ENCODE measurements at places on chromosomes 16 and 17.

GRCh38 chr17:39776252-39776651 lies 38.5 kb downstream of the GRB7 start:
- DNase-seq, result no peak

DNA sequence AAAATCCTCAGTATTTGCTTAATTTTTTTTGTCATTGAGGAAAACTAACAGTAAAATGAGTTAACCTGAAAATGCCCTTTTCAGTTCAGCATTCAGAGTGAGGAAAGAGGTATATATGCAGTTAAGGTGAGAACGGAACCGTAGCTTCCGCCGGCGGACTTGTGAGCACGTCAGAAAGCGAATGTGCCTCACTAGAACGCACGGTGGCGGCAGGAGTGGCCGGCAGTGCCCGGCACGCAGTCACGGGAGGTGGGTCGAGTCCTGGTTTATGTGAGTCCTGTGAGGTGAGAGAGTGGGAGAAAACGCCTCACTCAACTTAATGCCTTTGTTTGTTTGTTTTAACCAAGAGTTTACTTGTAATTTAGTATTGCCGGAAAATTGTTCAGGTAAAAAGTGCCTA lies 6.1 kb downstream of the SEC14L1 start:
- DNase-seq, result no peak

DNA sequence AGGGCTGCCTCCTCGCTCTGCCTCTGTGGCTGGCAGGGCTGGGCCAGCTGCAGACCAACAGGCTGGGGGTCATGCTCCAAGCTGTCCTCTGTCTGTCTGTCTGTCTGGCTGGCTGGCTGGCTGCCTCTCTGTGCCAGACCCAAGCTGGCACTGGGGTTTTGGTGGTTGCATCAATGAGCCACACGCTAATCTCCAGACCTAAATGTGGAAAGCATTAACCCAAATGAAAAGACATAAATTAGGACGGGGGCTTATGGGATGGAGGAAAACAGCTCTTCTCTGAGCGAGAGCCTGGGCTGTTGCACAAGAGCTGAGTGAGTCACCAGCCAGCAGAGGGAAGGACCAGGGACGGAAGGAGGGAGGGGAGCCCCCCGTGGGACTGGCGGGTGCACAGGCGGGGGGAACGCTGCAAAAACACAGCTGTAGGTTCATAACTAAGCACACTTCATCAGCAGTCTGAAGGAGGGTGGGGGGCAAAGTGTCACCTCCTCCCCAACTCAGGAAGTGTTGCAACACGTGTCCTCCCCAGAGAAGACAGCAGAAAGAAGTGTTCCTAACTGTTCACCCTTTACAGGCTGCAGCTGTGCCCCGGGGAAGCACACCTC lies 83.4 kb downstream of the GAS7 start:
- peak; percentile 84 for DNase-seq

DNA sequence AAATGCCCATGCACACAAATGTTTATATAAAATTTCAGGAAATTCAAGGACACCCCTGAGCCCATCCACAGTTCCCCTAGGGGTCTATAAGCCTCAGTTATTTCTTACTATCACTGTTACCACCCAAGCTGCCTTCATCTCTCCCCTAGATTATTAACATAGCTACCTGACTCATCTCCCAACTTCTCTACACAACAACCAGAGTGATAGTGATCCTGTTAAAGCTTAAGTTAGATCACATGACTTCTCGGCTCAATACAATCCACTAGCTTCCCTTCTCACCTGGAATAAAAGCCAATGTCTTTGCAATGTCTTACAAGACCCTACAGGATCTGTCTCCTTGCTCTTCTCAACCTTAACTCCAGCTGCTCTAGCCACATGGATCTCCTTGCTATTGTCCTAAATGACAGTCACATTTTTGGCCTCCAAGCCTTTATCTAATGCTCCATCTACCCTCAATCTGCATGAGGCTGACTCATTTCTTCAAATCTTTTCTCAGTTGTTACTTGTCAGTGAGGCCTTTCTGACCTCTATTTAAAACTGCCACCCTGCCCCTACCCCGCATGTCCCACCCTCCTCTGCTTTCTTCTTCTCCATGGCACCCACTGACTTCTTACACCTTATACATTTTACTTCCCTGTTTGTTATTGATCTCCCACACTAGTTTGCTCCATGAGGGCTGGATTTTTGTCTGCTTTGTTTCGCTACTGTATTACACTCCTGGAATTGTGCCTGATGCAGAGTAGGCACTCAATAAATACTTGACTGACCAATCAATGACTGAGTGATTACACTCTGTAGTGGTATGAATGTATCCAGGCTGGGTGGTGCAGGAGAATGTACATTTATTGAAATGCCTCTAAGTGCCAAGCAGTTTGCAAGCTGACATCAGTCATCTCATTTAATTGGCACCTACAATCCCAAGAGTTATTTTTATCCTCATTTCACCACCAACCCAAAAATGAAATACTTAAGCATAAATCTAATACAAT lies 5.2 kb upstream of the LIG3 start:
- DNase-seq, result no peak

- no peak for DNase-seq
Measured at GRCh38 chr17:81285894-81286293, 9.2 kb downstream of the SLC38A10 start.

GRCh38 chr17:56314984-56315602 lies 161.8 kb downstream of the ANKFN1 start:
- DNase-seq, result no peak

- DNase-seq, result peak; percentile 54
Measured at GRCh38 chr16:75305364-75306098, 54.1 kb upstream of the BCAR1 start.

GRCh38 chr16:81185416-81185815 lies 53.1 kb upstream of the BCO1 start:
- DNase-seq, result no peak

DNA sequence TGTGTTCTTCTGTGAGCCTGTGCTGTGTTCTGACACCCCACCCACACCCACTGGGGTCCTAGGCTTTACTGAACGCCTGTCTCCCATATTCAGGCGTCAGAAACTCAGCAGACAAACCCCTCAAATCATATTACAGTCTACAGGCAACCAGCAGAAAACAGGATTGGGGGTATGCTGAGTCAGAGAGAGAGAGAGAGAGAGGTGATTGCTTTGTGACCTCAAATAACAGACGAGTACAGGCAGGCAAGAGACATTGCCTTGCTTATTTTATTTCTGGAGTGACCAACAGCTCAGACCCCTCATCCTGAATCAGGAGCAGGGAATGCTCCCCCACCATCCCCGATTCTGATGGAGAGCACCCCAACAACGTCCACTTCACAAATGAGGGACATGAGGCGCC lies 473.9 kb downstream of the PMP22 start:
- no peak for DNase-seq

DNA sequence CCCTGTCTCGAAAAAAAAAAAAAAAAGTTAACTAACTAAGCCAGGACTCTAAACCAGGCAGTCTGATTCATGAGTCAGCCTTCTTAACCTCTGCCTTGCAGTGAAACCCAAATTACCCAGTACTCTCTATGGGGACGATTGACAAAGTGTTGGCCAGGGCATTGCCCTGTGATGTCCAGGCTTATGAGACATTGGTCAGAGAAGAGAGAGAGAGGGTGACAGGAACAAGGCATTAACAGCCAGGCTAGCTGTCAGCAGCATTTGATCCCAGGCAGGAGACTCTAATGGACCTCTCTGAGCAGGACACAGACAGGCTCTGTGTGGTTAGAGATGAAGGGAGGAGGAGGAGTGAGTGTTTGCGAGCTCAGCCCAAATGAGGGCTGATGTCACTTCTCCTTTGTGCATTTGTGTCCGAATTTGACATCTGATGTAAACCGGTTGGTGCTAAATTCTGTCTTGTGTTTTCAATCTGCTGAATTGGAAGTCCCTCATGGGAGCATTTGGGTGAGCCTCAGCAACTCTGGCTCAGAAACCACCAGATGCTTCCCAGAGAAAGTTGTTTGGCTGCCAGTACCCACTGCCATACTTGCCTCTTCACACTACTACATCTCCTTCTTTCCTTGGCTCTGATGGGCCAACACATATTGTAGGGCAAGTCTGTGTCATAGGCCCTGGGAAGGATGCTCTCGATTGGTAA lies 4.3 kb upstream of the MYL4 start:
- DNase-seq, result peak; percentile 36

- DNase-seq, result no peak
Measured at GRCh38 chr16:73152386-73153125, 104.6 kb upstream of the ZFHX3 start.

- no peak for DNase-seq
Measured at GRCh38 chr17:50495918-50496317, 12.3 kb upstream of the MYCBPAP start.

GRCh38 chr17:36921095-36921851 lies 16.0 kb upstream of the LHX1 start:
- no peak for DNase-seq

GRCh38 chr16:86303787-86304678 lies 206.3 kb upstream of the FOXF1 start:
- no peak for DNase-seq

DNA sequence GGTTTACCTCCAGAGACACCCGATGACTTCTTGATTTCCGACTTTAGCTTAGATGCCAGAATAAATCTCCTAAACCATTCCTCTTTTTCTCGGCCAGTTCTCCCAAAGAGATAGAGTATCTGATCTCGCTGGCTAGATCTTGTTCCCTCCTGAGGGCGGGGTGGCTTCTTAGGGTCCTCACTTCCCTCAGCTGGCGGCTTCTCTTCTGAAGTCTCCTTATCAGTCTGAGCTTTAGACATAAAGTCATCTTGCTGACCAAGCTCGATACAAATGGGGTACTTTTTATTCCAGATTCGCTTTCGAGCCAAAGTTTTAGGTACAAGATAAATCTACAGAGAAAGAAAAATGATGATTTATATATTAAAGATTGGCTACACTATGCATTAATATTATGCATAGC lies 63.6 kb upstream of the ERN1 start:
- DNase-seq, result no peak

DNA sequence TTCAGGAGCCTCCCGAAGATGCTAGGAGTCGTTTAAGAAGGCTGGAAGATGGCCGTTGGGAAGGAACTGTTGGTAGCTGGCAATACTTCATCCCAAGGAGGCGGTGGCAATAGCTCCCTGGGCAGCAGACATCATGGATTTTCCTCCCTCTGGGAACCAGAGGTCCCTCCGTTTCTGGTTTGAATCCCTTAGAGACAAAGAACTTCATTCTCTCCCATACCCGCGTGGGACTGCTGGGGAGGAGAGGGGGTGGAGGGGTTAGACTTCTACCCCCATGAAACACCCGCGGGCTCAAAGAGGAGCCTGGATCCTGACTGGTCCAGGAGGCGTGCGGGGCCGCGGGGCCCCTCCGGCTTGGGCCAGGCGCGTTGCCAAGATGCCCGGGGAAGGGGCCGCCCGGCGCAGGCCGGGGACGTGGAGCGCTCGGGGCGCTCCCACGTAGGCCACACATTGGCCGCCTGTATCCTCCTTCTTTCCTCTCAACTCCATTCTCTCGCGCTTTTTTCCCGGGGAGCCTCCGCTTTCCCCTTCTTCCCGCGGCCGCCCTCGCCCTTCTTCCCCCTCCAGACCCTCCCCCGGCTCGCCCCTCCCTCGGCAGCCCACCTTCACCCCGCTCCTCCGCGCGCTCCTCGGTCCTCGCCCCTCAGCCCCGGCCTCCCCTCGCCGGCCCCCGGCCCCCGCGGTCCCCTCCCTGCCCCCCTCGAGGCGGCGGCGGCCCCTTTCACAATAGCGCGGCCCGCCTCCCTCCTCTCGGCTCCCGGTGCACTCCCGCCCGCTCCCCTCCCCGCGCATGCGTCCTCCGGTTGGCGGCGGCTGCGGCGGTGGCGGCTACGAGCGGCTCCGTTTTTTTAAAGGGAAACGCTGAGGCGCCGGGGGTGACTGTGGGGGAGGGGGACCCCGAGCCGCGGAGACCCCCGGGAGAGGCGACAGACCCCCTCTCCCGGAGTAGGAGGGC lies at the start of gene MSL1:
Gene MSL1, plus strand, starts transcription at position 791 of the 955 bp plus-strand sequence. CDS start 642 bp downstream, outside the sequence.
- DNase-seq, result peak; percentile 75

GRCh38 chr17:60792250-60792898 lies 114.7 kb downstream of the BCAS3 start:
- DNase-seq, result no peak

DNA sequence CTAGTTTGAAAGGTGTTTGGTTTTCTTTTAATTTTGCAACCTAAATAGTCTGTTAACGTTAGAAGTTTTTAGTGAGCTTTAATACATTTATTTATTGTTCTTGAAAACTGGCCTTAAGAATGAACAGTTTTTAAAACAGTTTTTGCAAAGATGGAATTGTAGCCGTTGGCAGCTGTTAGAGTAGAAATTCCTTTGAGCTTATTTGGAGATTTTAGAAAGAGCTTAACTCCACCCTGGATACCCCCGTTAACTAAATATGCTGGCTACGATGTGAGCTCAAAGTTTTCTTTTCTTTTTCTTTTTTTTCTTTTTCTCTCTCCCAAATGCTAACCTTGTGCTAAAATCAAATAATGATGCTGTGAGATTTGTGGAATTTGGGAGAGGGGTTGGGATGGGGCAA lies 75.2 kb downstream of the COX10 start:
- DNase-seq, result no peak

GRCh38 chr16:29649588-29650494 lies 13.2 kb upstream of the SPN start:
- no peak for DNase-seq

DNA sequence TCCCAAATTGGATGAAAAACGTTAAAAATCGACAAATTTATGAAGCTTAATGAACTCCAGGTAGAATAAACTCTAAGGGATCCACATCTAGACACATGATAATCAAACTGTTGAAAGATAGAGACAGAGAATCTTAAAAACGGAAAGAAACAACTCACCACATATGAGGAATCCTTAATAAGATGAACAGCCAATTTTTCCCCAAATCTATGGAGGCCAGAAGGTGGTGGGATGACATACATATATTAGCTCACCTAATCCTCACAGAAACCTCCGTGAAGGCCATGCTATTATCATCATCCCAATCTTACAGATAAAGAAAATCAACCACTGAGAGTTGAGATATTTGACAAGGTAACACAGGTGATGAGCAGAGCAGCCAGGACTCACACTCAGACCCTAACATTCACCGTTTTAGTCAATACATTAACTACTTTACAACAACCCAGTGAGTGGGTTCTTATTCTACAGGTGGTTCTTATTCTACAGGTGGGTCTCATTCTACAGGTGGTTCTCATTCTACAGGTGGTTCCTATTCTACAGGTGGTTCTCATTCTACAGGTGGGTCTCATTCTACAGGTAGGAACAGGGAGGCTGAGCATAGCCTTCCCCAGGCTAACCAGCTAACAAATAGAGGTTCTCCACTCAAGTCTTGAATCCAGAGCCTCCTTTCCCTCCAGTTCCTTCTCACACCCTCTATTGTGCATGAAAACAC lies 4.8 kb downstream of the CACNG1 start:
- DNase-seq, result no peak

GRCh38 chr16:28179354-28179753 lies 32.4 kb downstream of the XPO6 start:
- no peak for DNase-seq

Measured in stimulated activated naive B cell treated with anti-CD40 and anti-IgM and Interleukin-4, amounts not matched to agents 10 μg/mL and 1 μg/mL and 100 μg/mL, for 72 hours (primary cell).